ENCODE measurements at places on chromosomes 2 and 18. TPM values are rescaled to one million over a fixed set of nuclear protein-coding genes. Genes with fewer than 3 reads are reported as not detected.

Gene DPYSL5
- not detected for total RNA-seq

Gene HOXD10
- total RNA-seq, result not detected

Gene IL1RL1
- total RNA-seq, result not detected

Gene NTSR2
- not detected for total RNA-seq

GRCh38 chr2:148645539-148646230, 1.1 kb downstream of the EPC2 start:
- DNase-seq, result peak; percentile 86

GRCh38 chr2:28327956-28328922, 64.4 kb upstream of the FOSL2 start:
- DNase-seq, result no peak

DNA sequence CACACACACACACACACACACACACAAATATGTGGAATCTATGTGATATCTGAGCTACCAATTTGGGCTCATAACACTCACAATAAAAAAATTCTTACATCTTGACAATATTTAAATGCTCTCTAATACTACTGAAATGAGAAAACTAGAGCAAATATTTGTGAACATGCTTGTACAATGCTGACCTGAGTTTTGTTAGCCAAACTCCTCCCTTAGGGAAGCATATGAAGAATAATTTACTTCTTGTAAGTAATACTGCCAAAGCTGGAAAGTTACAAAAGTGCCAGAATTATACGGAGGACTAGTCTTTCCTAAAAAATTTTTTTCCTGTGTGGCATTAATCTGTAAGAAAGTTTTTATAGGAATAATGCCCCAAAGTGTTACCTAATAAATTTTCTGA, 18.5 kb downstream of the MBD2 start:
- no peak for DNase-seq

DNA sequence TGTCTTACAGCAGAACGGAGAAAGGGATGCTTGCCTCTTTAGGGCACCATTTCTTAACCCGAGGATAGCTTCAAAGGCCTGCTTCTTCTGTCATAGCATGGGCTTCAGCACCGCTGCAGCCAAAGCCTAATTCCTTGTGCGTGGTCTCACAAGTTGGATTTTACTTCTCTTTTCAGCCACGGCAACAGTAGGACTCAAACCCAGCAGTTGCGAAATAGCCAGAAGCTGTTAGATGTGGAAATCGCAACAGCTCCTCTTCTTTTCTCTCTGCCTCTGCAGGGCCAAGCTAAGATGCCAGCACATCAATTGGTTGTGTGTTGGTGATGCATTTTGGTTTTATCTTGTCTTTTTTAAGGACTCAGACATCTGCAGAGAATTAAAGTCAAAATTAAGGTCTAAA, 3.1 kb downstream of the NRXN1 start:
- no peak for DNase-seq

- DNase-seq, result no peak
Measured at GRCh38 chr2:46239847-46240181, 57.4 kb upstream of the EPAS1 start.

All from OCI-LY7 (cell line).